Stimulated activated CD8-positive, alpha-beta memory T cell treated with anti-CD3 and anti-CD28 coated beads, Interleukin-4, amount 100 ng/mL, for 4 hours (primary cell): ENCODE measurements at places on chromosomes 16 and 17.

DNA sequence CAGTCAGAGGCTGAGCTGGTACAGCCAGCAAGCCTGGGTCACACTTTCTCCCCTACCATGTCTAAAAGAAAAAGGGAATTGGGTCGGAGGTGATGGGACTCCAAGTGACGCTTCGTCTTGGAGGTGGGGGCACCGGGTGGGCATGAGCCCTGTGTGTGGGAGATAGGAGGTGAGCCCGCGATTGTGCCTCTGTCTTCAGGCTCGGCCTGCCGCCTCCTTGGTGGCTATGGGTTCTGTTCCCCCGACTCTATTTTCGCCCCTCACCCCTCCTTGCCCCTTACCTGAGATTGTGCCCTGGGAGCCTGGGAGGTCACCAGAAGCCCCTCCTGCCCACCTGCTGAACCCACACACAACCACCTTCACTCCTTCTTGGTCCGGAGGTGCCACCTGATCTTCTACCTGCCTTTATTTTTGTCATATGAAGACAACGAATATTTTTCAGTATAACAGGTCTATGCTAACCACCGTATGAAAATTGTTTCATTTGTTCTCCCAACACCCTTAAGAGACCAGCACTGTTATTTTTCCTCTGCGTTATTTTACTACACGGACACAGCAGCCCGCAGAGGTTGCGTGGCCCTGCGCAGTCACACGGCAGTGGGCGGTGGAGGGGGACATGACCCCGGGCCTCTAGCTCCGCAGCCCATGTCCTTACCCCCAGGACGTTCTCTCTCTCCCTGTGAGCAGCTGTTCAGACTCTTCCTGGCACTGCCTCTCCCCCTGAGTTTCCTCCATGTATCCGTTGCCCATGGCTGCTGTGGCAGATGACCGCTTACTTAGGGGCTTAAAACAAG is 49.9 kb downstream of the ATP2C2 start:
- DNase-seq = no peak

- DNase-seq = no peak
These were observed 11.0 kb downstream of the ENDOV start for GRCh38 chr17:80425835-80426426.

DNA sequence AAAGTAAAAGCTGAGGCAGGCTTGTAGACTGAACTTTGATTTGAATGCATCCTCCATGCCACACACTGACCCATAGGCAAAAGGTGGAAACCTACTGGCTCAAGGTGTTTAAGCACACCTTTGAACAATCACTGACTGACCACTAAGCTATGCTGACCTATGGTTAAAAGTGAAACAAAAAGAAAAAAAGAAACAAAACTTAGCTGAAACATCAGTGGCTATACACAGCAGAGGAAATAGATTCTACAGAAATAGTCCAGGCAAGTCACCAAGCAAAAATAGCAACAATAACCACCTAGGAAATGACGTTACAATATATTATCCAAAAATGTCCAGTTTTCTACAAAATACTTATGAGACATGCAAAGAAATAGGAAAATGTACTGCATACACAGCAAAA is 60.2 kb downstream of the RPGRIP1L start:
- no peak for DNase-seq

DNA sequence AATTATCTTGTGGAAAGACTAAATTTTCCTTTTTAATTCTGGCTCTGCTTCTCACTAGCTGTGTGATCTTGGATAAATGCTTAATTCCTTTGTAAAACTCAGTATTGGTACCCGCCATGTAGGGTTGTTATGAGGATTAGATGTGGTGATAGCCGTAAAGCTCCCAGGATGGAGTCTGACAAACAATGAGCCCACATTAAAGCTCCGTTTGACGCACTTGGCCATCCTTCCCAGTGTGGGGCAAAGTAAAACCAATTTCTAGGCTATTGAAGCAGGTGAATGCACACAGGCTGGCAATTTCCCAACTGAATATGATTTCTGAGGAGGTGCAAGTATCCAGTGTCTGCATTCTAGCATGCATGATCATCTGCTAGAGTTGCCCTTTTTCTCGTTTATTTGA is 123.6 kb downstream of the MRTFB start:
- no peak for DNase-seq

DNA sequence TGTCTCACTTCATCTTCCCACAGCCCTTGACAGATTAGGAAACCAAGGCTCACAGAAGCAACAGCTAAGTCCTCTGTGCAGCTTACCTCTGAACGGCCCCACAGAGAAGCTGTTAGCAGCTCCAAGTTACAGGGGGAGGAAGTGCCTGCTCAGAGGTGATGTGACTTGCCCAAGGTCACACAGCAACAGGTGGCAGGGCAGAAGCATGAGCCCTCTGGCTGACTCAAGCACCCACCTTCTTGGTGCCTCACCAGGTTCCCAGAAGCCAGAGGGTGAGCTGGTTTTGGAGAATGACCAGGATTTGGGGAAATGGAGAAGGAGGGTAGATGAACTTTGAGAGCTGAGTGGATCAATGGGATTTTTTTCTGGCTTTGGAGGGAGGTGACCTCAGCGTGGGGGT is 14.0 kb upstream of the RAI1 start:
- DNase-seq = no peak

- DNase-seq = no peak
These were observed 4.2 kb downstream of the SNN start for GRCh38 chr16:11672206-11673090.

DNA sequence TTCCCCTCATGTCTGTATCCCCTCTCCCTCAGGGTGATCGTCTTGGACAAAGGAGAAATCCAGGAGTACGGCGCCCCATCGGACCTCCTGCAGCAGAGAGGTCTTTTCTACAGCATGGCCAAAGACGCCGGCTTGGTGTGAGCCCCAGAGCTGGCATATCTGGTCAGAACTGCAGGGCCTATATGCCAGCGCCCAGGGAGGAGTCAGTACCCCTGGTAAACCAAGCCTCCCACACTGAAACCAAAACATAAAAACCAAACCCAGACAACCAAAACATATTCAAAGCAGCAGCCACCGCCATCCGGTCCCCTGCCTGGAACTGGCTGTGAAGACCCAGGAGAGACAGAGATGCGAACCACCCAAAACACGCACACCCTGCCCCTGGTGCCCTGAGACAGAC is 82.2 kb downstream of the ABCC6 start:
- no peak for DNase-seq

DNA sequence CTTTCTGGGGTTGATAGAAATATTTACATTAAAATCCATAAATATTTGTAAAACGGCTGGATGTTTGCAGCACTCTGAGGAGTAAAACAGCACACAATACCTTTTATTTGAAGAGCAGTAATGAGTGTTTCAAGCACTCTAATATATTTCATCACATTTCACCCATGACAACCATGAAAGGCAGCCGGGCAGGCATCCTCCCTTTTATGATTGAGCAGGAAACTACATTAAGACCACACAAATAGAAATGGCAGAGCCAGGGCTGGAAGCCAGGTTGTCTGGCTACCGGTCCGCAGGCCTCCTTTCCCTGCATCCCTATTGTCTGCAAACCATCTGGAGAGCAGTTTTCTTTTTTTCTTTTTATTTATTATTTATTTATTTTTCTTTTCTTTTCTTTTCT is 23.1 kb upstream of the GPRC5C start:
- DNase-seq = no peak

- no peak for DNase-seq
These were observed 18.3 kb downstream of the COX11 start for GRCh38 chr17:54950116-54950515.

DNA sequence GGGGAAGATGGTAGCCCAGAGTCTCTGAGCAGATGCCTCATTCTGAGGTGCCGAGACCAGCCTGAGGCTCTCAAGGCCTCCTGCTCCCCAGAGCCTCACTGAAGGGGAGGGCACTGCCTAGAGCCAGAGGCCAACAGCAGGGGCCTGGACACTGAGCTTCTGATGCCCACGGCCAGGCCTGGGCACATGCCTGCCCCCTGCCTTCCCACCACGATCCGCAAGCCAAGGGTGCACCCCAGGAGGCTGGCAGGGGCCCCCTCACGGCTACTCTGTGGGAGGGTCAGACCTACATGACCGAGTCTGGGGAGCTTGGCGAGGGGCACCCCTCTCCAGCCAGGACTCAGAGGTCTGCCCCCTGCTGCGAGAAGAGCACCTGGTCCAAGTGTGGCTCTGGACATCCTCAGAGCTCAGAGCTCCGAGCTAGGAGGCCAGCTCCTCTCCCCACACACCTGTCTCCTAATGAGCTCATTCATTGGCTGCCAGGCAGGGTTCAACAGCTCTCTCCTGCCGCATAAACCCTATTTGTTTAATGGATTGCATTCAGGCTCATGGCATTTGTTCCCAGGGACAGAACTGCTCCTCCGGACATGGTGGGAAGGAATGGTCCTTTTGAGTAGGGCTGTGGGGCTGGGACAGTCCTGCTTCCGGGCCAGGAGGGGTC is 13.9 kb downstream of the OTOP3 start:
- DNase-seq = no peak

DNA sequence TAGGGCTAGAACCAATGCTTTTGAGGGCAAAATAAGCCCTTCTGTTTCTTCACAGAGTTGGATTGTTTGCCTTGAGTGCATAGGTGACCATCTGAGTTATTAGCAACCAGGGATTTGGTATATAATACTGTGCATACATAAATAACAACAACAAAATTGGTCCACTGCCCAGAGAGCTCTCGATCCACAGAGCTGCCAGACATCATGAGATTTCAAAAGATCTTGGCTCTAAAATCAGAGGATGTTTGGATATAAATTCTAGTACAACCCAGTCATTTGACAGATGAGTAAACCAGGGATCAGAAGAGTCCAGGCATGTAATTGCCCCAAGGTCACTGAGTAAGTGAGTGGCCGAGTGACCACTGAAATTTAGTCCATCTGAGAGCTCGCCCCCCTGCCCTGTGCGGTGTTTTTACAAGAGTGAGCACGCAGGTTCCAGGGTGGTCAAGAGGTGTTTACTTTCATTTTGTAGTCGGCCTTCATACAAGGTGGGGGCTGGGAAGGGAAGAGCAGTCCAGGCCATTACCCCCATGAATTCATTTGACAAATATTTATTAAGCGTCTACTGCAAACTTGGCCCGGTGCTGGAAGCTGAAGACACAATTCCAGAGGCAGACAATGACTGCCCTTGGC is 1.8 kb upstream of the MT2A start:
- DNase-seq = no peak

GRCh38 chr17:74353446-74354060 is 8.1 kb downstream of the BTBD17 start:
- no peak for DNase-seq

- peak; percentile 8 for DNase-seq
These were observed 381.6 kb upstream of the ASIC2 start for GRCh38 chr17:33674685-33675084.

- no peak for DNase-seq
These were observed 67.4 kb downstream of the MED13 start for GRCh38 chr17:61997664-61998063.

GRCh38 chr17:17669580-17670235 is 11.6 kb upstream of the RAI1 start:
- no peak for DNase-seq

- no peak for DNase-seq
These were observed 178.2 kb upstream of the CACNG3 start for GRCh38 chr16:24077966-24078365.

- DNase-seq = no peak
These were observed 43.5 kb downstream of the PHKB start for GRCh38 chr16:47504599-47504998.

DNA sequence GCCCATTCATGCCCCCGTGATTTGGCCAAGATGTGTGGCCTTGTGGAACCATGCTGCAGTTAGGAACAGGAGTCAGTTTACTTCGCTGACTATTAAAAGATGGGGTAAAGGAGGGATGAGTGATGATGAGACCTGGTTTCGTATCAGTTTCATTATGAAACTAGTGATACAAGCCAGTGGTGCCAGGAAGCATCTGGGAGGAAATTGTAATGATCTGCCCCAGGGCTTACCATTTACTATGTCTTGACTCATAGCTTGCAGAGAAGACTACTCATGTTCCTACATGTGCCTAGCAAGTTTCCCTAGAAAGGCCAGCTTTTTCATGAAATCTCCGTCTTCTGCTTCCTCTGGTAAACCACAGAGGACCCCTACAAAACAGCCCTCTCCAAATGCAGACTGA is 23.2 kb downstream of the CDH3 start:
- no peak for DNase-seq

GRCh38 chr17:45640141-45640850 is 143.8 kb upstream of the CRHR1 start:
- DNase-seq = peak; percentile 42

DNA sequence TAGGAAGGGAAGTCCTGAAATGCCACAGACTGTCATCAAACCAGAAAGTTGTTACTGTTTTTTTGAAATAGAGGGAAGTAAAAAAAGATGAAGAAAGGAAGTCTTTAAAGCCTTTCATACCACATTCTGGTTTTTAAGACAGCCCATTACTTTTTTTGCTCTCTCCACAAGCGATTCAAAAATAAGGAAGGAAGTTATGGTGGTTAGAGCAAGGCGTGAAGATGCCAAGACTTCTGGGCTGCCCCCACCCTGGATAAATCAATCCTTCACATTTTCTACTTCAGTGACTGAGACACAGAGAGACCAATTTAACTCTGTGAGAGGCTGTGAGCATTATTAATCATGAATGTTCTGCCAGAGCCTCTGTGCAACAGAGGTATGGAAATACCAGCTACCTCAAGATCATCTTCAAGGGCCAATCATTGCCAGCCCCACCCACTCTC is 82.3 kb upstream of the BCAR1 start:
- DNase-seq = no peak

DNA sequence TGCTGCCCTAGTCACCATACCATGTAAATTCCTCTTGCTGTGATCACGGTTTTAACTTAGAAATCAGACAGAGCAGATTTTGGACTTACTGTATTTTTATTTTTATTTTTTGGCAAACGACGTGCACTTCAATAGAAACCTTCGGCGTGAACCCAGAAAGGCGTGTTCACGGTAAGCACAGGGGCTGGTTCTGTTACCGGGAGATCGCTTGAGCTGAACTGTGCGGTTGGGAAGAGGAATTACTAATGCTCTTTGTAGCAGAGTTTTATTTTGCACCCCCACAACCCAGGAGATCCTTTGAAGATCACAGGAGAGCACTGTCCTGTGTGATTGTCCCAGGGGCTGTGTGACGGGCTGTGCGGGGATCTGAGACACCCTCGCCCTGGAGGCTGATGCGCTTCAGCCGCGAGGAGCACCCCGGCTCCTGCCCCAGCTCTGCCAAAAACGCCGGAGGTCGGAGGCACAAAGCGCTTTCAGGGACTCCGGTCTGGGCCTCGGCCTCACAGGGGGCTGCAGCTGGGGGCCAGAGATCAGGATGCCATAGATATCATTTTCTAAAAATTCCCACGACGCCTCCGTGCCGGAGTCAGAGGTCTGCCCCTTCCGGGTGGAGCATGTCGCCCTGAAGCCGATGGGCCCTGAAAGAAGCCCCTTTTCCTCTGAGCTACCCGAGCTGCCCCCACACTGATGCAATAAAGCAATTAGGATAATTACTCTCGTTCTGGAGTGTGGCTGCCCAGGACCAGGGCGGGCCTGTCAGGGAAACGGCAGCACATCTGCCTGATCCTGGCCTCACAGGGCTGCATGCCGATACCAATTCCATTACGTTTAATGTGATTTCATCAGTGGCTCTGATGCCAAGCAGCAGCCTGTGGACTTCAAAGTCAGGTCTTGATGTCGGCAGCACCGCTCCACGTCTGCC is 71.8 kb downstream of the LMF1 start:
- no peak for DNase-seq
